ENCODE measurements at places on chromosomes 7 and 10.

DNA sequence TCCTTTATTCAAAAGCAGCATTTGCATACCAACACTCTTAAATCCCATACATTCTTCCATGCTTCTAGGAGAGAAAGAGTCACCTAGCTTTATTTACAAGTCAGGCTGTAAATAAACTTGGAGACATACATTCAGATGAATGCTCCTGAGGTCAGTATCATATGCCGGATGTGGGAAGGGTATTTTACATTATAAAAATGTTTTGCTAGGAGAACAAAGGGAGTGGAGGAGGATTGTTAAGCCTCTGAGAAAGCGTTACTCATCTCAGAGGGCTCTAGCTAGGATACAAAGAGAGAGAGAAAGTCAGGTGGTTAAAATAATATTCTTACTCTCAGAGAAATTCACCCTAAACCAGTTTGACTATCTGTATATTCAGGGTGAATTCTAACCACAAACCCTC lies 300.9 kb upstream of the NPSR1 start:
- DNase-seq: no peak

DNA sequence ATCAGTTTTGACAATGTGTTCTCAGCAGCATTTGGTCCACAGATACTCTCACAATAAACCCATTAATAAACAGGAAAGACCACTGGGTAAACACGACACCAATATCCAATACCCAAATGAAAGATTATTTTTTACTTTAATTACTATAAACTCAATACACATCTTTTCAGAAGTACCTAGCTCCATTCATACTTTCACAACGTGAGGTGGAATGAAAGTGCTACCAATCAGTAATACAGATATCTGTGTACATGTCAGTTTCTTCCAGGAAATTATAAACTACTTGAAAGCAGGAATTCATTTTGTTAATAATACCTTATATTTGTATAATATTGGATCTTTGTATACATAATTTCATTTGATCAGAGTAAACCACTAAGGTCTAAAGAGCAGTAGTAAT lies 11.9 kb downstream of the CDK6 start:
- no peak for DNase-seq

- no peak for DNase-seq
Observed at GRCh38 chr10:79137826-79138225, 69.1 kb downstream of the ZMIZ1 start.

DNA sequence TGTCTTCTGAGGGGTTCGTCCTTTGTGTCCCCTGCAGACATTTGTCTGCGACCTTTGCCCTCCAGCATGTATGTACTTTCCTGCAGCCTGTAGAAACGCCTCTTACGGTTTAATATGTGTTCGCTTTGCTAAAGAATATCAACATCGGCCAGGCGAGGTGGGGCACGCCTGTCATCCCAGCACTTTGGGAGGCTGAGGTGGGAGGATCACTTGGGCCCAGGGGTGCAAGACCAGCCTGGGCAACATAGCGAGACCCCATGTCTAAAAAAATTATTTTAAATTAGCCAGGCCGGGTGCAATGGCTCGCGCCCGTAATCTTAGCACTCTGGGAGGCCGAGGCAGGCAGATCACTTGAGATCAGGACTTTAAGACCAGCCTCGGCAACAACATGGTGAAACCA lies 15.5 kb downstream of the ALKBH4 start:
- no peak for DNase-seq

DNA sequence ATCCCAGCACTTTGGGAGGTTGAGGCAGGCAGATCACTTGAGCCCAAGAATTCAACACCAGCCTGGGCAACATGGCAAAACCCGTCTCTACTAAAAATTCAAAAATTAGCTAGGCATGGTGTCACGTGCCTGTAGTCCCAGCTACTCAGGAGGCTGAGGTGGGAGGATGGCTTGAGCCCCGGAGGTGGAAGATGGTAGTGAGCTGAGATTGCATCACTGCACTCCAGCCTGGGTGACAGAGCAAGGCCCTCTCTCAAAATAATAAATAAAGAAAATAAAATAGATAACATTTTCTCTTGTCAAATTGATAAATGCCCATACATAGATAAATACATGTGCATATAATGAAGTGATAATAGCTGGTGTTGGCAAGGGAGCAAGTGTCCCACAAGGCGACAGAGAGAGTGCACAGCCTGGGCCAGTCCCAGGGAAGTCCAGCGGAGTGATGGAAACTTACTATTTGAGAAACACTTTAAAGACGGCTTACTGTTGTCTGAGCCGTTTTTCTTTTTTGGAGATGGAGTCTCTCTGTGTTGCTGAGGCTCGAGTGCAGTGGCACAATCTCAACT lies 33.4 kb upstream of the DLG5 start:
- no peak for DNase-seq
